ENCODE measurements at places on chromosomes 1 and 21.
A peak's percentile ranks its signal among the peaks of the same experiment; 100 is the strongest.

DNA sequence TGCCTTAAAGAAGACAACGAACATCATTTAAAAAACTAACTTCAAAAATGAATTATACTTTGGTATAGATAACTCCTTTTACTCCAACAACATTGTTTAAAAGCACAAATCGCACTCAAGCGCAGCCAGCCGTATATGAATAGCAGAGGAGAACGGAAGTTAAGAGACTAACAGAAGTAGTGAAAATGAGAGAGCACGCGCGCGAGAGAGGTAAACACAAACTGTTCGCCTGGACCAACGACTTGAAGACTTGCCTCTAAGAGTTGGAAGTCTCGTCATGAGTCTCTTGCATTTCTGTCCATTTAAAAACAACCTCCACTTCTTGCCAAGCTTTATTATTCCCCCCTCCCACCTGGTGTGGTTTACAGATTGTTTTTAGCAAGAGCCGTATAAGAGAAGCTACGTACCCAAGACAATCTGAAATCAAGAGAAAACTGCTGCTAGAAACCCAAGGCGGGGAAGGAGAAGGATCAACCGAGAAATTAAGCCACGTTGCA is 479 bp downstream of the SELENOF start:
- no peak for DNase-seq

GRCh38 chr21:42939582-42940413 is 14.4 kb upstream of the ERVH48-1 start:
- no peak for DNase-seq

GRCh38 chr1:6075748-6076147 is 30.1 kb downstream of the KCNAB2 start:
- no peak for DNase-seq

- DNase-seq, result no peak
These were observed 64.1 kb downstream of the LRRN2 start for GRCh38 chr1:204621396-204621795.

DNA sequence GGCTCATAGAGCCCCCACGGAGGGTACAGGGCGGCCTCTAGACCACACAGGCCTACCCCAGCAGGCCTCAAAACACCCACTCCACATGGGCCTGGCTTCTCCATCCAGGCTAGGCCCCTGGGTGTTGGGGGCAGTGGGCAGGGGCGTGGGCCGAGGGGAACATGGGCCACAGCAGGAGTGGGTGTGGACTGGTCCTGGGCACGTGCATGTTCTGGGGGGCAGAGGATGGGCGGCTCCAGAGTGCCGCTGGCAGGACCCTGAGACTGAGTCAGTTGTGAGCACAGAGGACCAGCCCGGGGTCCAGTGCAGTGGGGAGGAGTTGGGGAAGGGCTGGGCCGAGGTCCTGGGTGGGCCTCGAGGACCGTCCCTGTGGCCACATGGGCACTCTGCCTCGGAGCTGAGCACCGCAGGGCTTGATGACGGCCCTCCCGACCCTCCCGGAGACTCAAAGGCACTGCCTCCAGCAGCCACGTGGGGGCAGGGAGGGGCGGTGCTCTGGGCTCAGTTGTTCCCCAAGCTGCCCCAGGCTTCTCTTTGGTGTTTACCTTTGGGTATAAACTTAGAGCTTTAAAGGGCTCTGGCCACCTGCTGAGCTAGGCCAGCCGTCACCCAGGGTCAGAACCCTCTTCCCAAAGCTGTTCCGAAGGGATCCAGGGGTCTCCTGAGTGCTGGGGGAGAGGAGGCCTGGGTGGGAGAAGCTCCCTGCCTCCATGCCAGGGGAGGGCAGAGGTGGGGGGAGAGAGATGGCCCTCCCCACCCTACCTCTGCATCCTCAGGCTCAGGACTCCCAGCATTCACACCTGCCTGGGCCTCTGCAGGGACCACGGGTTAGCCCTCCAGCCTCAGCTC is 79.9 kb downstream of the MORN1 start:
- peak; percentile 31 for DNase-seq

- DNase-seq, result no peak
These were observed 7.3 kb downstream of the SYNC start for GRCh38 chr1:32695098-32695904.

DNA sequence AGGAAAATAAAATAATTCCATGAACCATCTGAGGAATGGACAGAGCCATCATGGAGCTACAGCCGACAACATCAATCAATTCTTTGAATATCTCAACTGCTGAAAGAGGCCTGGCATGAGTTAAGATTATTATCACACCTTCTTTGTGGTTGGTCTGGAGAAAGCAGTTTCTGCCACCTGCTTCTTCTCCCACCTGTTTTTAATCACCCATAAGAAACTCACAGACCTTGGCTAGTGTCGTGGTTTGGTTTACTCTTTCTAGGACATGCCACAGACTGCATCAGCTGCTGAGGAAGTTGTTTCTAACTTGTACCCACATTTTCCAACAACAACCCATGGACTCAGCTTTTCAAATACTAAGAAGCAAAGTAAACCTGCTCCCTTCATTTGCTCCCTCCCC is 65.6 kb downstream of the NTPCR start:
- DNase-seq, result no peak

GRCh38 chr1:204263254-204263910 is 49.6 kb upstream of the GOLT1A start:
- no peak for DNase-seq

DNA sequence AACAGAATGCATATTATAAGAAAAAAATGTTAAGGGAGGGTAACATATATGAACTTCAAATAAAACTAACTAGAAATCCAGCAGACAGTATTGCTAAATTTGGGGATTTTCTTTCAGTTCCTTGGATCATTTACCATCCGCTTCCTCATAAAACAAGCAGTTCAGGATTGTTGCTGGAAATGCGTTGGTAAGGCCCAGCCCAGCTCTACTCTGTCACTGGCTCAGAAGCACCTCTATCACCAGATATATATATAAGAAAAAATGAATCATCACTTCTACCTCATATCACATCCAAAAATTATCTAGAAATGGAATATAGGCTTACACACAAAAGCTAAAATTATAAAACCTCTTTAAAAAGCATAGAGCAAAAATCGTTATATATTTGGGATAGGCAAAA is 28.2 kb upstream of the COG2 start:
- no peak for DNase-seq

- DNase-seq, result no peak
These were observed 42.2 kb downstream of the GIPC2 start for GRCh38 chr1:78088015-78088414.

GRCh38 chr1:155136748-155137147 is 1.1 kb downstream of the SLC50A1 start:
- DNase-seq, result no peak

GRCh38 chr1:51525295-51525694 is 6.2 kb upstream of the EPS15 start:
- DNase-seq, result no peak
